SW 1271 (cell line): ENCODE measurements at places on chromosomes 1 and 21.
A peak's percentile ranks its signal among the peaks of the same experiment; 100 is the strongest.

- DNase-seq = no peak
These were observed 31.6 kb downstream of the NID1 start for GRCh38 chr1:236033336-236033735.

DNA sequence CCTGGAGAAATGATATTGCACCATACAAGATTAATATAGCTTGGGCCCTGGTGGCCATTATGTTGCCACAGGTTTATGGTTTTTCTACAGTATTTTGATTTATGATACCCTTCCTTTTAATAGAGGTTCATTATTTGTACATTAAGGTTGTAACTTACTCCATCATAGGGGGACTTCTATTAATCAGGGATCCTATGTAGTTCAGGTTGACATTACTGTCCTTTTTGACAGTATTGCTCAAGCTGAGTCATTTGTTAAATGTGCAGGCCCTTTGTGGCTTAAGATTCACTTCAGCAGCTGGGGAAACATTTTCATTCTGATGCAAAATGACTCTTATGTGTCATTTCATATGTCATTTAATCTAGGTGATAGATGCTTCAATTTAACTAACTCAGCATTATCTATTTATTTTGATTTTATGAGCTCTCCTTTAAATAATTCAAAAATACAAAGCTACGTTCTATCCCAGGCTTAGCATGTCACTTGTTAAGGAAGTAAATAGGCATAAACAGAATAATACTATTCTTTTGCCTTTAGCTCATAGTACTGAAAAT, 686.9 kb upstream of the NCAM2 start:
- no peak for DNase-seq

GRCh38 chr1:28890435-28890834, 23.9 kb upstream of the EPB41 start:
- DNase-seq = no peak

DNA sequence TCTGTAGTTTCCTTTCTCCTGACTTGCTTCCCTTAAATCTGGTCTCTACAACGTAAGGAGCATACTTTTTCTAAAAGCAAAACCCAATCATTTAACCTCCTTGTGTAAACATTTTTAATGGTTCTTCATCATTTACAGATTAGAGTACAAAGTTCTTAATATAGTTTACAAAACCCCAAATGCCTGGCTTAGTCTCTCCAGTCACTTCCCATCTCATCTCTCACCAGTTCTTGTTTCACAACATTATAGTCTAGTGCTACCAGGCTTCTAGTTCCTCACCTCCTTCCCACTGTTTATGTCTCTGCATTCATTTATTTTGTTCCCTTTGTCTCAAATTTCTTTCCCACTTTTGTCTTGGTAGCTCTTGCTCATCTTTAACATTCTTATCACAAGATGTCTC, 168.4 kb downstream of the FASLG start:
- DNase-seq = no peak

DNA sequence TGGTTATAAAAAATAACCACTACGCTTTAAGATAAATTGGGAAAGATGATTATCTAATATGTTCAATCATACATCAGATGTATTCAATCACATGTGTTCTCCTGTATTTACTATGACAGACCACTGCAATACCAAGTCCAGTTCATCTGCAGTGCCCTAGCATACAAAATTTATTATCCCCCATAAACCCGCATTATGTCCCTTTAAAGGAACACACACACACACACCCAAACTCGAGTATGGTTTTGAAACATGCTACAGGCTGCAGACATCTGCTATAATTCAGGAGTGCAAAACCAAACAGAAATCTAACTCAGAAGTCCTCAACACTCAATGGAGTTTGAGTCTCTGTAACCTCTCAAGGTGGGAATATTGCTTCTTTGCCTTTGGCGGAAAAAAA, 14.9 kb downstream of the ODF2L start:
- no peak for DNase-seq

DNA sequence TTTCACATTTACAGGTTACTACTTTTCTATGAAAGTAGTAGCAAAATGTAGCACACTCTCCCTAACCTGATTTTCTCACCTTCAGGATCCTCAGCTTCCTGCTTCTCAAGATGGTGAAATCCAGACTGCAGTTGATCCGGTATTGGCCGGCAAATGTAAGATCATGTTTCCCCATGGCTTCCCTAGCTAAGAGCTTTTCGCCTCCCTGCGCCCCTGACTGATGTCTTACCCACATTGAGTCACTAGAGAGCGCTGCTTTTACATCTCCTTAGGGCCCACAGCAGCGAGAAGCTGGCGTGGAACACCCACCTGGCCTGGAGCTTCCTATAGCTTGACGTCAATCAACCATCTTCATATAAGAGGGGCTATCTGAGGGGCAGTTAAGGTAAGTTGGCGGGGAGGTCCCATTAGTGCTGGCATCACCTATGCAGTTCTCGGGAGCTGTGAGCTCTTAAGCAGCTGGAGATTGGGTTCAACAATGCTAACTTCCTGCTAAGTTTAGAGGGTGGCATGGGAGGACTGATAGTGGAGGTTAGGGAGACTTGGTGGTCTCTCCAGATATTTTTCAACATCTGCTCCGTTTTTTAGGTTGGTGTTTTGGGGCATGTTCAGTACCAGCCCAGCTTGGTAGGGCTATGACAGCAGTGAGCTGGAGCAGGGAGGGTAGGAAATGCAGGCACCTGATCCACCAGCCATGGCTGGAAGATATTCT, 5.5 kb downstream of the PTPN7 start:
- no peak for DNase-seq

- no peak for DNase-seq
These were observed 52.2 kb downstream of the RAB3GAP2 start for GRCh38 chr1:220219865-220220698.

DNA sequence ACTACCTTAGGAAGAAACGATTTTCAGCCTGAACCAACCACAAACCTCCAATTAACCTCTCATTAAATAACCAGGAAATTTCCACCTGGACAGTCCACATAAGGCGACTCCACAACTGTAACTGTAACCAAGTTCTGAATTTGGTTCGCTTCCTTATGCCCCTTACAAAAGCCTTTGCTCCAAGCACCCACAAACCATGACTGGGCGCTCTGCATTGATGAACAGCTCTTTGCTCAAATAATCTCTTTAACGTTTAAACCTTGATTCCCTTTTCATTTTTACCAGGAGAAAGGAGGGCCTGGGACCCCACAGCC, 38.2 kb upstream of the ZNF124 start:
- no peak for DNase-seq

- no peak for DNase-seq
These were observed 75.2 kb downstream of the GLIS1 start for GRCh38 chr1:53663529-53664300.

GRCh38 chr1:186195377-186195931, 179.6 kb downstream of the TPR start:
- DNase-seq = no peak

GRCh38 chr21:45979141-45979631, 2.4 kb upstream of the COL6A1 start:
- DNase-seq = no peak

DNA sequence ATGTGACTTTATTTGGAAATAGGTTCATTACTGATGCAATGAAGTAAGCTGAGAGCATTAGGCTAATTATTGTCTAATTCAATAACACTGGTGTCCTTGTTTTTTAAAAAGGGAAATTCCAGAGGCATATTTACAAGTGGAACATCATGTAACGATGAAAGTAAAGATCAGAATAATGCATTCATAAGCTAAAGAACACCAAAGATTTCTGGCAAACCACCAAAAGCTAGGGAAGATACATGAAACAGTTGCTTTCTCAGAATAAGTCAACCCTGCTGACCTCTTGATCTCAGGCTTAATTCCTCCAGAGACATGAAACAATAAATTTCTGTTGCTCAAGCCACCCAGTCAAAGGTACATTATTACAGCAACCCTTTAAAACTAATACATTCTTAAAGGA, 20.3 kb upstream of the IFI16 start:
- no peak for DNase-seq

- no peak for DNase-seq
These were observed 876 bp downstream of the KCNJ15 start for GRCh38 chr21:38257667-38258066.

DNA sequence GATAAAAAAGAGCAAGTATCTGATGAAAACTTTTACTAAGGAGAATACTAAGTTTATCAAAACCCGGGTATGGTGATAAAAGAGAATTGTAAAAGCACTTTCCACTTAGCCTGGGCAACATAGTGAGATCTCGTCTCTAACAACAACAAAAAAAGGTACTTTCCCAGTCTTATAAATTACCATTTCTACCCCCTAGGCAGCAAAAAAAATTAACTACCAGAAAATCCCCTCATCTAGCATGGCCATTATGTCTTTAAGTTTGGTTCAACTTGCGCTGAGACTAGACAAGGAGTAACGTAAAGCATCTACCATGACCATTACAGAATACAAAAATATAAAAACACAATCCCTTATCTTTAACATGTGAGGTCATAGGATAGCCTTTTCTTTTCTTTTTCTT, 78.6 kb upstream of the SLFNL1 start:
- DNase-seq = no peak

- DNase-seq = peak; percentile 30
These were observed 9.0 kb upstream of the FAM131C start for GRCh38 chr1:16082283-16083038.

DNA sequence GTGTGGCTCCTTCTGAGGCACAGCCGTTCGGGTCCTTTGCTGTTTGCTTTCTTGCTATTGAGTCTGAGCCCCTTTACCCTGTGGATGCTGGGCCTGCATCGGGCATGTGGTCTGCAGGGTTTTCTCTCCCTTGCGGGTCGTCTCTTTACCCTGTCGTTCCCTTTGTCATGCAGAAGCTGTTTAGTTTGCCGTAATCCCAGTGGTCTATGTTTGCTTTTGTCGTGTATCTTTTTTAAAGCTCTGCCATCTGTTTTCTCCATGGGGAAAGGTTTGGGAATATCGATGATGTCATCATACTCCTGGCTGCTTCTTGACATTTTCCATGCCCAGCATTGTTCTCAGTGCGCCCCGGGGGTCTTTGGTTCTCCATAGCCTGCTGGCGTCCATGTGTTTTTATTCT, 68.2 kb downstream of the AGPAT3 start:
- no peak for DNase-seq

DNA sequence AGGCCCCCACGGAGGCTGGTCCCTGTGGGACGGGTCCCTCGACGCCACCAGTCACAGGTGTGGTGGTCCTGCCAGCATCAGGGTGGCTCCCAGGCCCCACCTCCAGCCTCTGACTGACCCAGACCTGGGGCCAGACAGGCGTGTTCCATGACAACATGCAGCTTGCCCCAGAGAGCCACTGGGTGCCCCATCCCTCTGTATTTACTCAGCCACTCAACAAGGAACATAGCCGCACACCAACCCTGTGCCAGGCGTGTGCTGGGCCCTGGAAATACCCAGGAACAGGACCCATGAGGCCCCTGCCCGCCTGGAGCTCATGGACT, 65.4 kb downstream of the MATN1 start:
- no peak for DNase-seq

GRCh38 chr21:41877901-41878830, 978 bp downstream of the PRDM15 start:
- DNase-seq = no peak

- no peak for DNase-seq
These were observed at the start of gene LBR for GRCh38 chr1:225427235-225428067. Gene LBR, minus strand, starts transcription at chr1:225428038. Its CDS starts 3,963 bp downstream, at chr1:225424075.

- no peak for DNase-seq
These were observed 154.4 kb upstream of the ZNF644 start for GRCh38 chr1:91176250-91176649.

DNA sequence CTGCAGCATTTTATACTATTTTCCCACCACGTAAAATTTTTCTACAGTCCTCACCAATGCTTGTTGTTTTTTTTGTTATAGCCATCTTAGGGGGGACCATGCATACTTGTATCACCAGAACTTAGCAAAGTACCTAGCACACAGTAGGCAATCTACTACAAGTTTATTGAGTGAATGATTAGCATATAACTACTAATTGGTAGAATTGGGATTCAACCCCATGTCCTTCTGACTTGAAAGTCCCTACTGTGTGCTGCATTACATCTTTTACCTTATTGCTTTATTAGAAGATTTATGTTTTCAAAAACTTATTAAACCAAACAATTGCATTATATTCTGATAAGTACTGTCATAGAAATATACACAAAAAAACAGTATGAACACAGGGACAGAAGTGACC, 92.1 kb downstream of the CEP350 start:
- no peak for DNase-seq

GRCh38 chr1:30417001-30417700, 306.2 kb downstream of the MATN1 start:
- DNase-seq = no peak

GRCh38 chr1:163029901-163030300, 39.3 kb upstream of the RGS4 start:
- no peak for DNase-seq

- no peak for DNase-seq
These were observed 98.4 kb upstream of the TARDBP start for GRCh38 chr1:10914056-10914455.

DNA sequence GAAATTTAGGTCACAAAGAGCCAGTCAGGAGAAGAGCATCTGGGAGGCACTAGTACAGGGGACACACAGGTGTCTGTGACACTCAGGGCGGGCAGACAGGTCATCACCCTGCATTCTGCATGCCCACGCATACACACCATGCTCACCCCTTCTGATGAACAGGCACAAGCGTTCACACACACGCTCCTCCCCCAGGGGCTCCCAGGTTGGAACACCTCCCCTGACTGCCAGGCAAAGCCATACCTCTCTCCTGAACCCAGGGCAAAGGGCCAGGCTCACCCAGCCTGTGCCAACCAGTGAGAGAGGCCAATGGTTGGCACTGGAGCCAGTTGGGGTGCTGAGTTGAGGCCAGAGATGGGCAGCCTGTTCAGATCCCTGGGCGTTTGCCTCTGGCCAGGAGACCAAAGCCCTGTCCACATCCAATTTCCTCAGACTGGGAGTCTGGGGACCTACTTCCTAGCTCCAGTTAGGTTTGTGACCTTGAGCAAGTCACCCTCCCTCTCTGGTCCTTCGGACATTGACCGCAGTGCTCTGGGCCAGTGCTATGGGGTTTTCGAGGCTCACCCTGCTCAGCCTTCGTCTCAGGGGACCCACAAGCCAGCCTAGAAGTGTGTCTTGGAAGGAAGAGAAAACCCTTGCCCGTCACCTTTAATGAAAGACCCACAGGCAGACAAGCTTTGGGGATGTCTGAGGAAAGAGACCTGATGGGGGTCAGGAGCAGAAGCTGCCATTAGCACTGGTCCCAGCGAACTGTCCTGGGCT, 5.8 kb upstream of the LAD1 start:
- no peak for DNase-seq

- no peak for DNase-seq
These were observed 2.9 kb upstream of the GPR25 start for GRCh38 chr1:200869753-200870391.

GRCh38 chr1:94530373-94530878, 11.1 kb downstream of the F3 start:
- no peak for DNase-seq

- no peak for DNase-seq
These were observed 32.7 kb downstream of the OR13G1 start for GRCh38 chr1:247646867-247647266.
